ENCODE measurements at places on chromosomes 1 and 21.

DNA sequence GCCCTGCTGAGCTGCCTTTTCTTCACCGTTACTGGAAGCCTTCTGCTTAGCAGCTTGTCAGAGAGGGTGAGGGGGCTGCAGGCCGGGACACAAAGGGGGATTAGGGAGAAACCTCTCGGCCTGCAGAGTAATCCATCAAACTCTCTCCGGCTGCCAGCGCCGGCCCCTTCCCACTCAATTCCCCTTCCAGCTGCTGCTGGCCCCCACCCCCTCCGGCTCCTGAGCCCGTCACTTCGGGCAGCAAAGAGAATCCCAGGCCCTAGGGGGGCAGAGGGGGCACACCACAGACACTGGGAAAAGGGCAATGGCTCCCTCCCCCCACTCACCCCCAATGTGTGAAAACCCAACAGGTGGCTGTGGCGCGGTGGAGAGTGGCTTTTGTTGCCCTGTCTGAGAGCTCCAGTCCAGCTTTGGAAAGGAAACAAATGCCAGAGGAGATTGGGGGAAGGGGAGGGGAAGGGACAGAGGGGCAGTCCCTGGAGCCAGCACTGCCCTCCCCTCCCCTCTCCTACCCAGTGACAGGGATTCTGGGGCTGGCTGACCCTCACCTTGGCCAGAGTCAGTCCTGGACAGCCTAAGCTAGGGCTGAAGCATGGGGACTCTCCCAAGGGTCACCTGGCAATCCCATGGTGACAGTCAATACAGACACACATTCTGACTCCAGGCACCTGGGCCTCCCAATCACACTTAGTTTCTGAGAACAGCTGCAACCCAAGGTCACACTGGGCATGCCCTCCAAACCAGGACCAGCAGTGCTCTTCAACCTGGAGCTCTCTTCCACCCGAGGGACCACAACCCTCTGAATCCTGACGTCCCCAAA is 9.5 kb downstream of the SLC45A3 start:
- DNase-seq, result no peak

DNA sequence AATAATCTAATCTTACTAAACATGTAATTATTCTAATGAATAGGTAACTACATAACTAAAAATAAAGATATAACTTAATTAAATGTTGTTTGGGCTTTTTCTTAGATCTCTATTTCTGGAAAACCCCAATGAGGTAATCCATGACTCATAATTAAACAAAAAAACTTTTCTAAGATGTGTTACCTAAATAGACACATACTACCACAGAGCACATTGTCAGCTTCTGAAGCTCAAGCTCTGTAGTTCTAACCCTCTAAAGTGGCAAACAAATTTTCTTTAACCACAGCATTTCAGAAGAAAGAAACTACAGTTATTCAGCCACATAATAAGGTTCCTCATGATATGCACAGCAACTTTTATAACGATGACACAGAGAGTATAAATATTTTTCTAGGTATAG is 4.2 kb downstream of the OR6K3 start:
- DNase-seq, result no peak

GRCh38 chr1:80384083-80384830 is 1377.7 kb upstream of the ADGRL4 start:
- no peak for DNase-seq

DNA sequence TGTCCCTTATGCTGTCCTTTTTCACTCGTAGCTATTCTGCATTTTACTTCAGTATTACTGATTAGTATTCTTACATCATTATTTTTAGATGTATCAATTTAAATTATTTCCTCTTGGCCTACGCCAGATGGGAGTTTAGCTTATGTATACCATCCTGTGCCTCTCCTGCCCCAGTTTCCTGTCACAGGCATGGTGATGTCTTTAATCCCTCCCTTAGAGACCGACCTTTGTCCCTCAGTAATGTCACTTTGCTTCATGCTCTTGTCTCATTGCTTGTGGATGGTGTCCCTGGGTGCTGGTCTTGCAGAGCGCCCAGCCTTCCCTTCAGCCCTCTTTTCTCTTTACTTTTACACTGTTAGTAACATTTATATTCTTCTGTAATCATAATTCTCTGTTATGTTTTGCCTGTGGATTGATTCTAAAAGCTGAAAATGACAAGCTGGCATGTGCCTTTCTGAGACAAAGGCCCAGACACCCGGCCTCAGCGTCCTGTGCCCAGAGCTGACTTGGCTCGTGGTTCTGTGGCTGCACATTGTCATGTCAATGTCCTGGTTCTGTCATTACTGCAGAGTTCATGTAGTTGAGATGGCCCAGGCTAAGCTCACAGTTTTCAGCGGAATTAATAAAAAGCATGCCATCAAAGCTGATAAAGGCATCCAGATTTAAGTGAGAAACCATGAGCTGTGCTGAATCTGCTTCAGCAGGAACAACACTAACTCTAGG is 100.7 kb downstream of the MTR start:
- no peak for DNase-seq

DNA sequence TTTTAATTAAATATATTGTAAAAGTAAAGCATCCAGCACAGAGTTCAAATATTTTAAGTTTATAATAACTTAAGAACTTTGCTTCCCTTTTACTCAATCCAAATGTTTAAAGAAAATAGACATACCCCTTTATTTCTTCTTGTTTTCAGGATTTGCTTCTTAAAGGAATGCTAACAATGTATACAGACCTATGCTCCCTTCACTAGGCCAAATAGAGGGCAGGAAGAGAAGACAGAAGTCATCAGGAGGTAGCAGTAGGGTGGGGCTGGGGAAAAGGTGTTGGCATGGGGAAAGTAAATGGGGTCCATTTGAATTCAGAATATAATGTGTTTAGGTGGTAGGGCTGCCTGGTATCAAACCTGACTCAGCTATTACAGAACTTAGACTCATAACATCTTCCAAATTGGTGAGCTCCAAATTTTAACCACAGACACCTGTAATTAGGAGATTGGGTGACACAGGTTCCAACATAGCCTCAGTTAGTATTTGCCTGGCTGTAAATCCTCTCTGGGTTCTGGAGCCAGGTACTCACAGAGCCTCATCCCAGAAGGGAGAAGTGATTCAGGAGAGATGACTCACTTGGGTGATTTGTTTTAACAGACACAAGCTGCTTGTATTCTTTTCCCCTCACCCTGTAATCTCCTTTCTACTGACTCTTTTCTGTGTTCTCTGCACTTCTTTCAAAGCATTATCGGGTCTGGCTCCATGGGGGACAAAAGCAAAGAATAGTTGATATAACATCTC is 60.1 kb upstream of the DUSP10 start:
- DNase-seq, result no peak

GRCh38 chr1:154906621-154907081 is 29.9 kb downstream of the PMVK start:
- no peak for DNase-seq

GRCh38 chr1:30064547-30064946 is 658.8 kb downstream of the MATN1 start:
- no peak for DNase-seq

- DNase-seq, result peak; percentile 10
These were observed 149.2 kb upstream of the JUN start for GRCh38 chr1:58932859-58933598.

DNA sequence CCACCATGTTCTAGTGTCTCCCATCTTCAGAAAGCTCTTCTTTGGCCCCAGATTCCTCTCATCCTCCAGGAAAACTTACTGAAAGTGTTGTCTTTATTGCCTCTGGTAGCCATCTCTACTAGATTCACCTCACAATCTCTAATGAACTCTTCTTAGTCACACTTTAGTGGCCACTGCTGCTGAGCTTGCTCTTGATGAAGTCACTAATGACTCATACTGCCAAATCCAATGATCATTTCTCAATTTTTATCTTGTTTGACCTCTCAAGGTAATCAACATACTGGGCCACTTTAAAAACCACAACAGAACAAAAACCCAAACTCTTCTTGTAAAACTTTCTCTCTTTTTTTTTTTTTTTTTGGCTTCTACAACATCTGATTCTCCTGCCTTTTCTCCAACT is 196.4 kb downstream of the LHX8 start:
- no peak for DNase-seq

GRCh38 chr1:969260-969855 is 3.1 kb downstream of the PLEKHN1 start:
- no peak for DNase-seq

DNA sequence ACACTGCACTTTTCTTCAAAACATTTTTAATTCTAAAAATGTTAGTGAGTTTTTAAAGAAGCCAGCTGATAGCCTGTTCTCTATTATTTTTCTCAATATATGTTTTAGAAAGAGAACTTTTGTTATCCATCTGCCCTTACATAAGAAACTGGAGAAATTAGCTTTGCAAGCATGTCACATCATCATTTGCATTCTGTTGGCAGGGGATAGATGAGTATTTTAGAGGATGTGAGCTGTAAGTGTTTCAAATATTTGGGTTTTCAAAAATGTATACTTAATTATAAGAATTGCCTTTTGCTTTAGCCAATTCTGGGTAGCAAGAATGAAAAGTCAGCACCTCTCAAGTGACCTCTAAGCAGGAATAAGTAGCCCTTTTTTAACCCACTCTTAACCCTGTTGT is 7.4 kb downstream of the NFIA start:
- no peak for DNase-seq

DNA sequence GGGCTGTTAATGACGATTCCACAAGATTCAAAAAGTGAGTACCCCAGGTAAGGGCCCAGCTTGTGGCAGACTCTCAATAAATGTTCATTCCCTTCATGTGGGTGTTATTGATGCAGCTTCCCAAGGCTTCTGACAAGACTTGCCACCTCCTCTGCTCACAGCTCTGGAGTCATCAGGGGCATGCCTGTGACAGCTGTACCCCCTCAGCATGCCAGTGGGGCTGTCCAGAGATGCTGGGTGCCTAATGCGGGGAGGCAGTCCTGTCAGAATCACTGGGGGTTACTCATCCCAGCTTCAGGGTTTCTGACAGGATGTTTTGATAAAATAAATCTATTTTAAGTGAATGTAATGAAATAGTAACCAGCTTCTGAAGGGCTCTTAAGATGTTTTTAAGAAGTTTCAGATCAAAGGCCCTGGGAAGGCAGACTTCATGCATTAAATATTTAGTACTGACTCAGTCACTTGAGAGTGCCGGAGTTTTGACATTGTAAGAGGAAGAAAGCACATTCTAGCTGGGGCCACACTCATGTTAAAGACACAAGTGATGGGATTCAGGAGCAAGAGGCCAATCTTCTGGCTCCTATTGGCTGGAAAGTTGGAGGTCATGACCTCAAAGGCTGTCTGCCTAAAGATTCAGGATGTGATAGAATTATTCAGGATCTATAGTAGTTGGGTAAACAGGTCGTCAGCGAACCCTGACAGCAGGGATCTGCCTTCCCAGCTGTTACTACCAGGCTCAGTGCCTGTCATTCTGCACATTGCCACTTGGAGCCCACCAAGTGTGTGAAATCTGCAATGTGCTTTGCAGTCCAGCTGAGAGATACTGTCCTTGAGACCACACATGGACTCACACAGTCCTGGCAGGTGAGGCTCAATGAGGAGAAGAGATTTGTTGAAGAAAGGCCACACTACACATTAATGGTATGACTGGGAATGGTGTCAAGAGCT is 239.6 kb upstream of the BEND5 start:
- DNase-seq, result no peak

GRCh38 chr1:235893840-235894239 is 27.1 kb upstream of the LYST start:
- DNase-seq, result no peak

- DNase-seq, result peak; percentile 12
These were observed 3.5 kb upstream of the PIGV start for GRCh38 chr1:26784023-26784871.

DNA sequence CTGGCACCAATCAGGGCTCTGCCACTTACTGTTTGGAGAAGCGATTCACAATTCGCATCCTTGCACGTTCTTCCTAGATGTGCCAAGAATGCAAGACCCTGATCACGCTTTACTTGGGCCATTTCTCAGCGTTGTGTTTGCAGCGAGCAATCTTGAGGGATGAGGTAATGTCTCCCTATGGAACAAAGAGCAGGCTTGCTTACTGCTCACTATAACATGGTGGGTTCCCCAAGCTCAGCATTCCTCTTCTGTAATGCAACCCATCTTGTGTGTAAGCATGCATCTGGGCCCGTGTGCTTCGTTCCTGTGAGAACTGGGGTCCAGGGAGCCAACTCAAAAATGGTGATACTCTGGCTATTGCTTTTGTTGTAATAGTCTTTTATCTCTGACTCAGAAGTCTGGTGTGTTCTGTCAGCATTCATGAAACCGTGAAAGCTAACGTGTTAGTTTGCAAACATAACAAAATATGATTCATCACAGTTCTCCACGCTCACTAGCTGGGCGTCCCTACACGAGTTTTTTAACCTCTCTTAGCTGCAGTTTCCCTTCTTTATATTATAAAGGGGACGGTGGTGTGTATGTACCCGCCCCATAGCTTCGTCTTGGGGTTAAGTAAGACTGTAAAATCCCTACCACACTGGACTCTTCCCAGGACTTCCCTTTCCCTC is 33.3 kb downstream of the DNTTIP2 start:
- DNase-seq, result no peak

DNA sequence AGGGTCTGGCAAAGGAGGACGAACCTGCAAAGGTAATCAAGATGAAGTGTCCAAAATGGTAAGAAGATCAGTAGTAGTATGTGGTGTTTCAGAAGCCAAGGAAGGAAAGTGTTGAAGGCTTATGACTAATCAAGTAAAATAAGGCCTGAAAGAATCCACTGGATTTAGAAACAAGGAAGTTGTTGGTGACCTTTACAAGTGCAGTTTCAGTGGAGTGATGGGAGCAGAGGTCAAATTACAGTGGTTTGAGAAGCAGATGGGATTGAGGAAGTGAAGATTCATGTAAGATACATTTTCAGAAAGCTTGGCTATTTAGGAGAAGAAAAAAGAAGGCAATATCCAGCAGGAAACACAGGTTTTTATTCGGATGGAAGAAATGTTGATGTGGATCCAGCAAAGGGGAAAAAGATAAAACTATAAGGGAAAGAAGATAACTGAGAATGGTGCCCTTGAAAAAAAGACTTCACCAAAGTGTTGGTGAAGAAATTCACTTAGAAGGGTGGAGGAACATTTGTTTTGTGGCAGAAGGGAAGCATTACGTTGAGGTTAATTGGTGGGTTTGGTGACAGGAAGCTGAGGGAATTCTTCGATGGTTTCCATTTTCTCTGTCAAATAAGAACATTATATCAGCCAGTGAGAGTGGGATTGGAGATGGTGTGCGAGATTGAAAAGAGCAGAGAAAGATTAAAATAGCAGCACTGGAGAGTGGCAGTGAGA is 2.1 kb downstream of the ARMH1 start:
- DNase-seq, result peak; percentile 20

DNA sequence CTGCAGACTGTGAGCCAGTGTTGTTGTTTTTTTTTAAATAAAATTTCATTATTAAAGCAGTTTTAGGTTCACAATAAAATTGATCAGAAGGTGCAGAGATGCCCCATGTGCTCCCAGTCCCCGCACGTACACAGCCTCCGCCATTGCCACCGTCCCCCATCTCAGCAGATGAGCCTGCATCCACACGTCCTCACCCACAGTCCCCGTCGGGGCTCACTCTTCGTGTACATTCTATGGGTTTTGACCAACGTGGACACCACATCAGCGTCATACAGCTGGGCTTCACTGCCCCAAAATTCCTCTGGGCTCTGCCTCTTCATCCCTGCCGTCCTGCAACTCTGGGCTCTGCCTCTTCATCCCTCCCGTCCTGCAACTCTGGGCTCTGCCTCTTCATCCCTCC is 11.6 kb upstream of the ARHGEF16 start:
- DNase-seq, result no peak

- no peak for DNase-seq
These were observed 112.3 kb downstream of the HLX start for GRCh38 chr1:220991506-220991905.

- no peak for DNase-seq
These were observed 254.0 kb downstream of the BRINP2 start for GRCh38 chr1:177424744-177425143.

All from CD4-positive, alpha-beta T cell treated with Interferon alpha-2 for 1 hour (primary cell).